Left colon (tissue), 2 donors: ENCODE measurements at places on chromosomes 7 and 10. TPM values are rescaled to one million over a fixed set of nuclear protein-coding genes. Genes with fewer than 3 reads are reported as not detected.

- no peak for DNase-seq
These were observed 3.4 kb downstream of the IFRD1 start for GRCh38 chr7:112453505-112454171.

DNA sequence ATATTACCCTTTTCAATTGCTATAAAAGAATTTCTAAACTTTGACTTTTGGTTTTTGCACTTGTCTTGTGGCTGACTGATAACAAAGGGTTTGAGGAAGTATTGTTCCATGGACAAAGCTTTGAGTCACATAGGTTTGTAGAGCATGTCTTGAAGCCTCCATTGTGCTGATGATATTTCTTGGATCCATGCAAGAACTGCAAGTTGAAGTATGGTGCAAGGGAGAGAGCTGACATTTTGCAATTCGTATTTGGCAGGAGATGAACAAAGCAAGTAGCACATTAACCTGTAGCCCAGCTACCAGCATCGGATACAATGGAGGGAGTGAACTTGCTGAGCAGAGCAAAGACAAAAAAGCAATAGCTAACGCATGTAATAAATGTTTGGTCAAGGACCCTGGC lies 23.4 kb downstream of the MGAM2 start:
- no peak for DNase-seq

DNA sequence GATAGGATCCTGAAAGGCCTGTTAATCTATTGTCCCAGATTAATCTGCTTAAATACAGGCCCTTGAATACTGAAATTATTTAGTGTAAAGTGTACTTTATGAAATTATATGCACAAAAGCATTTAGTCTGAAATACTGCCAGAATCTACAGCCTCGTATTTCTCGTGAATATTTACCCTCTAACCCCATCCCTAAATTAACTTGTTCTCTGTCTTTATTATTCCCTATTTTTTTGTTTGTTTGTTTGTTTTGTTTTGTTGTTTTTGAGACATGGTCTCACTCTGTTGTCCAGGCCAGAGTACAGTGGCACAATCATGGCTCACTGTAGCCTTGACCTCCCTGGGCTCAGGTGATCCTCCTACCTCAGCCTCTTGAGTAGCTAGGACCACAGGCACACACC lies 2.7 kb upstream of the CPED1 start:
- no peak for DNase-seq

DNA sequence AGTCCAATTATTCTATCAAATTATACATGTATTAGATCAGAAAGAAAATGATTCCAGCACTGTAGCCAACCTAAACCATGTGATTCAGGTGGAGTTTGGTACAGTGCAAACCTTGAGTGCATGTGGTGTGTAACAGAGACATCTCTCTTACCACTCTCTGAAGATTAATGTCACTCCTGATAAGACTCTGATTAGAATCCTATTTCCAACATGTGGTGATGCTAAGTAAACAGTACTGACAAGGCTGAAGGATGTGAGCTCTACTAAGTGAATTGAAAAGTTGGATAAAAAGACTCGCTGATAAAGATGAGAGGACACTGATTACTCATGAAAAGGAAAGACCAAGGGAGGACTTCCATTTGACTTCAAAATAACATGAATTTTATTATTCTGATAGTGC lies 232.0 kb downstream of the SDK1 start:
- DNase-seq: no peak

- DNase-seq: no peak
These were observed 818.5 kb downstream of the XPNPEP1 start for GRCh38 chr10:109104806-109105205.

GRCh38 chr7:27186668-27187474 lies 1.8 kb upstream of the HOXA11 start:
- peak; percentile 27 for DNase-seq

DNA sequence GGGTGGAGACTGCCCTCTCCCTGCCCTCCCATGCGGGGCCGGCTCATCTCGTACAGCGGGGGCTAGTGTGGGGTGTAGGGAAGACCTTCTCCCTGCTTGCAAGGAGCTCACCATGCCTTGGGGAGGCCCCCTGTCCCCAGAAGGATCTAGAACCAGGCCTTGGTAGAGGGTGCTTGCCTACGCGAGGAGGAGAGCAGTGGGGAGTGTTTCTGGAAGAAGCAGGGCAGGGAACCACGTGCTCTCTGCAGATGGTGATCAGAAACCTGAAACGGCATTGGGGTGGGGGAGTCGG lies 2.7 kb downstream of the MAFK start:
- DNase-seq: no peak

Gene SHTN1
- total RNA-seq: 33.6 TPM

Gene CCDC172
- not detected for total RNA-seq

Gene ACTL6B
- not detected for total RNA-seq

Gene SLC16A12
- 0.34 TPM for total RNA-seq

Gene EPHB4
- total RNA-seq: 39.3 TPM
